Muscle of arm (tissue), 14 donors: ENCODE measurements at places on chromosomes 6 and 20.

DNA sequence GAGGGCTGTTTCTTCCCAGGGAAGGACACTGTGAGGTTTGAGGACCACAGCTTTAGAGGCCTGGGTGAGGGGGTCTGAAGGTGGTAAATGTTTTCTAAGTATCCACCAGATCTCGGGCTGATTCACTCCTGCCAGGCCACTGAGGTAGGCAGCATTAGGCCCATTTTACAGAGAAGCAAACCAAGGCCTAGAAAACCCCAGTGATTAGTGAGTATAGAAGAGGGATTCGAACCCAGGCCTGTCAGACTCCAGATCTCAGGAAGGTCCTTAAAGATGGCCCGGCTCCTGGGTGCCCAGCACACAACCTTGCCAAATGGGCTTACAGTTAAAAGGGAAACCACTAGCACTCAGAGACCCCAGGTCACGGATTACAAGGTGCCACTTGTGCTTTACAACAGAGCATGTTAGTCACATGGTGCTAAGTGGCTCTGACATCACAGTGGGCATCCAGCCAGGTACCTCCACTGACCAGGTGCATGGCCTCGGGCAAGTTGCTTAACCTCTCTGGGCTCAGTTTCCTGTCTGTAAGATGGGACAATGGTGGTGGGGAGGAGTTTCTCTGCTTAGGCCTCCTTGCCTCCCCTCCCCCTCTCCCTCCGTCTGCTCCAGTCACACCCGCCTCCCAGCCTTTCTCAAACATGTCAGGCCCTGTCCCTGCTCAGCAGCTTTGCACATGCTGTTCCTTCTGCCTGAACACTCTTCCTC is 18.8 kb upstream of the SIRPA start:
- no peak for DNase-seq

GRCh38 chr6:87905101-87905641 is 142.5 kb upstream of the SPACA1 start:
- DNase-seq = no peak

GRCh38 chr6:119195848-119196247 is 117.4 kb upstream of the FAM184A start:
- DNase-seq = no peak

GRCh38 chr6:161003336-161003735 is 11.8 kb downstream of the MAP3K4 start:
- DNase-seq = no peak

GRCh38 chr20:1845701-1846100 is 49.5 kb upstream of the SIRPA start:
- DNase-seq = no peak

GRCh38 chr20:62378215-62378614 is 8.7 kb upstream of the RPS21 start:
- DNase-seq = no peak

- no peak for DNase-seq
Observed at GRCh38 chr6:106964954-106965353, 9.6 kb downstream of the CD24 start.

DNA sequence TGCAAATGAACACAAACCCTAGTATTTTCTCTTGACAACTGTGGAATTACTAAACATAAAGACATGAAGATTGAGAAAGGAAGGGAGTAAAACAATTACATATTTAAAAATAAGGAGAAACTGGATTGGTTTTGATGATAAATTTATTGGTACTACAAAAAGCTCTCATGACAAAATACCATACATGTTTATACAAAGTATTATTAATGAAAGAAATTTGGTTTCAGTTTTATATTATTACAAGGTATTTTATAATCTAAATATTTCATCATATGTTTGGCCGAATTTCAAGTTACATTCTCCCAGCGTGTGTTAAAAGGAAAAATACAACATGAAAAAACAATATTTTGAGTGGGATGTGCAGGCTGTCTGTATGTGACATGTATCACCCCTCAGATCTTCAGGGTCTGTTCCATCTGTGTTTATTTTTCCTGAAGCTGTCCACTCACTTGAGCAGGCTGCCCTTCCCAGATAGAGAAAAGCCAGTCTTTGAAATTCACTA is 568.4 kb downstream of the NKAIN2 start:
- no peak for DNase-seq

GRCh38 chr6:68976260-68976659 is 341.2 kb downstream of the ADGRB3 start:
- no peak for DNase-seq

DNA sequence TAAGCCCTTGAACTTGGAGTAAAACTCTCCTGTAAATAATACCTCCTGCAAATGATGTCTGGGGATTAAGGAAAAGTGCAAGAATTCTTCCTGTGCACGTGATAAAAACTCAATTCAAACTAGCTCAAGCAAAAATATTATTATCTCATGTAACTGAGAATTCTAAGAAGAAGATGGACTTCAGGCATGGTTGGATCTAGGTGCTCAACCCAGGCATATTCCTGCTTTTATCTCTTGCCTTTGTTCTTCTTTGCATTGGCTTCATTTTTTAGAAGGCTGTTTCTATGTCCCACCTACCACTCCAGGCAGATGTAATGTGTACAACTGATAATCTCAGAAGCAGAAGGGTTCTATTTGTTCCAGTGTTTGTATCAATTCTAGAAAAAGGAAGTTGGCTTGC is 95.8 kb downstream of the DACT2 start:
- DNase-seq = no peak
